ENCODE measurements at places on chromosomes 12 and 14.
A peak's percentile ranks its signal among the peaks of the same experiment; 100 is the strongest.

GRCh38 chr12:48882315-48882687, 16.6 kb upstream of the RND1 start:
- peaks cover 33% of the 10 kb centered on the region for H3K4me1 ChIP-seq
- H3K27me3 ChIP-seq: peaks cover 7% of the 10 kb centered on the region
- peak overlapping the region; percentile 50 for H3K4me3 ChIP-seq

- peaks cover 95% of the 10 kb centered on the region for H3K27me3 ChIP-seq
- peak overlapping the region; percentile 81 for H3K4me3 ChIP-seq
- no peak for DNase-seq
Measured at GRCh38 chr12:48182631-48183030, 813 bp upstream of the CCDC184 start.

GRCh38 chr14:73235531-73236155, 1.7 kb upstream of the PAPLN start:
- peaks cover 49% of the 10 kb centered on the region for H3K27me3 ChIP-seq
- H3K4me3 ChIP-seq: peak overlapping the region; percentile 75
- peak; percentile 41 for DNase-seq
- H3K4me1 ChIP-seq: peaks cover 67% of the 10 kb centered on the region

GRCh38 chr12:53645165-53645564, 19.0 kb upstream of the ATF7 start:
- no peak for DNase-seq
- H3K4me1 ChIP-seq: no peaks in the 10 kb centered on the region
- H3K27ac ChIP-seq: no peak overlapping the region
- no peak overlapping the region for H3K4me3 ChIP-seq
- H3K36me3 ChIP-seq: no peaks in the 10 kb centered on the region

DNA sequence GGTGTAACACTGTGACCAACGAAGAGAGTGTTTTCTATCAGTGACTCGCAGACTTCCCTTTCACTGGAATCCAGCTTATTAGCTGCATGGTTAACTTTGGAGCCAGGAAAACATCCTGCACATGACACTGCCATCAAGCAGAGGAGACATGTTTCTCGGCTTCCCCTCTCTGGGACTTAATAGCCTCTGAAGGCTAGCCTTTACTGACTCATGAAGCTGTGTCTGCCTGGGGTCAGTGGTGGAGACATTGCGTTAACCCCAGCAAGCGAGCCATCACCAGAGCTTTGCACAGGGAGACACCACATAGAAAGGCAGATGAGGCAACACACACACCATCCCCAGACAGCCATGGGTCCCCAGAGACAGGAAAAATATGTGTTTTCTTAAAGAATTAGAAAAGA, 126.9 kb upstream of the PRICKLE1 start:
- H3K27ac ChIP-seq: no peak overlapping the region
- no peaks in the 10 kb centered on the region for H3K4me1 ChIP-seq
- no peak overlapping the region for H3K4me3 ChIP-seq
- H3K36me3 ChIP-seq: peaks cover 3% of the 10 kb centered on the region
